Small intestine (tissue), 16 donors: ENCODE measurements at places on chromosomes 3 and 15.

GRCh38 chr3:165196577-165197480, 645 bp upstream of the SLITRK3 start:
- DNase-seq = no peak

- no peak for DNase-seq
Observed at GRCh38 chr3:134320749-134321148, 53.5 kb downstream of the AMOTL2 start.

DNA sequence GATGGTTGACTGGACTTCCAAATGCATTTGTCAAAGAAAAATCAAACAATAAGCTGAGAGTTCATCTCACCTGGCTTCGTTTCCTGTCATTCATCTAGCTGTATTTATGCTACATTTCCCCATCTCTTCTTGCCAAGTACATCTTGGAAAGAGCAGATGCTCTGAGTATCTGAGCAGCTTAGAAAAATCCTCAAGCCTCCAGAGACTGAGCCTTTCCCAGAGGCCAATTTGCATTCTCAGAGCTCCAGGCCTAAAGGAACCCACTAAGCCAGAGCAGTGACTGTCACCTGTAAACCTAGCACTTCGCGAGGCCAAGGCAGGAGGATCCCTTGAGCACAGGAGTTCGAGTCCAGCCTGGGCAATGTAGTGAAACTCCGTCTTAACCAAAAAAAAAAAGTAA, 100.5 kb downstream of the XXYLT1 start:
- DNase-seq = no peak

DNA sequence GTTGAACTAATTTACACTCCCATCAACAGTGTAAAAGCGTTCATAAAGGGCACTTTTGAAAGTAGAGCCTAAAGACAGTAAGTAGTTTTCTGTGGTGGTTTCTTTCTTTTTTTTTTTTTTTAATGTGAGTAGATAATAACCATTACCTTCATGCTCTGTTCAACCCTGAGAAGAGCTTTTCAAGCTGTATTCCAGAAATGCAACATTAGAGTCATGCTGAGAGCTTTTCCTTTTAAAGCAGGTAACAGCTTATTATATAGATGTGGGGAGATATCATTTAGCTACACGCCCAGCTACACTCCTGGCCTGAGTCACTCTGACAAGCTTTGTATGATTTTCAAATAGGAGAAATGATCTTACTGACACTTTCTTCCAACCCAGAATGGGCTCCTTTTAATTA, 96.2 kb upstream of the ARHGEF26 start:
- no peak for DNase-seq

- peak; percentile 78 for DNase-seq
Observed at GRCh38 chr3:71955240-71956068, 170.5 kb upstream of the PROK2 start.

DNA sequence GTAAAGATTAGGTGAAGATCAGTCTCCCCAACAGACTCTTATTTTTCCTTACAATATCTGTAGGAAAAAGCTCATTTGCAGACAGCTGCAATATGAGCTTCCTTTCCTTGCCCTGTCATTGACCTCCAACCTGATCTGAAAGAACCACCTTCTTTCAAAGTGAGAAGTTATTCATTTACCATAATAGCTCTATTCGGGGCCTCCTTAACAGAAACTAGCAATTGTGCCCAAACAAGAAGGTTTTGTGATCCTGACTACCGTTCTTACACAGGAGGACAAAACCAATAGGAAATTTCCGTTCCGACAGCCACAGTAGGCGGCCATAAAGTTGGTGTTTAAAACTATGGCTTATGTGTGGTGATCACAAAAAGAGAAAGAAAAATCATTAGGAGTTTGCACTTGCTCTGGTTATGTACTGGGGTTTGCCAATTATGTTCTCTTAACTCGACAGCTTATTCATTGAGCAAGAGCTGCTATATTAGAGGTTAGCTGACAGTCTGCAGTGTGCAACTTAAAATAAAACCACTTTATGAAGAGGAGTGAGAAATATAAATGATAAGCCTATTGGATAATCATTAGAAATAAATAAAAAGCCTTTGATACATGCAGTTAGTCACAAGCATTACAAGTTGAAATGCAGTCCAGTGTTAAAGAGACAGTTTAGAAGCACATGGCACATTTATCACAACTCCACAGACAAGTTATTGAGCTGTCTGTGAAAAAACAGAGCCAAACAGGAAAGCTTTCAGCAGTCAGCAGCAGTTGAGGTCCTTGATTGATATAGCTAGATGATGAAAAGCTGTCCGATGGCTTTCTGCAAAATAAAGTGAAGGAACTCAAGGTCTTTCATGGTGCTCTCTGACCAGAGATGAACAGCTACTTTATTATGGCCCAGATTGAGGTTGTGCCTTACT, 199.8 kb downstream of the WDR72 start:
- peak; percentile 84 for DNase-seq

GRCh38 chr3:167493244-167493643, 19.4 kb upstream of the SERPINI2 start:
- DNase-seq = no peak

- DNase-seq = peak; percentile 29
Observed at GRCh38 chr3:194379651-194380050, 10.1 kb upstream of the LRRC15 start.

DNA sequence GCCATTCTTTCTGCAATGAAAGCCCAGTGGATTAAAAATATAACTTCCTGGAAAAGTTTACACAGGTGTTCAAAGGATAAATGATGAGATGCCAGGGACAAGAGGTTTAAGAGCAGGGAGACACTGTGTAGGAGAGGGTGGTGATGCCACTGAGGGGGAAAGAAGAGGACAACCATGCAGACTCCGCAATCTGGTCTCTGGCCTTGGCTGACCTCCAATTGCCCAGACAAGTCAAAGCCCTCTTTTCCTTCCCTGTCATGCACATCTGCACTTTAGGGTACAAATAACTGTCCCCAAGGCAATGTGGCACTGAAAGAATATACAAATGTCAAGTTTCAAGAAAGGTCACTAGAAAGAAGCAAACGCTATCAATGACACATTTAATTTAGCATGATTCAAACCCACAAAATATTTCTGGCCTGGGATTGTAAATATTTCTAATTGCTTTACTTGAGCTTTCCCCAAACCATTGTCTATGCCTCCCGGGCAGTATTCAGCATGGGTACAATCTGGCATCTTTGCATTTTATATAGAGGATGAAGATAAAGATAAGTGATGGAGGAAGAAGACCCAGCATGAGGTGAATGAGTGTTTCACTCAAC, 319.4 kb downstream of the PLCL2 start:
- DNase-seq = no peak

- DNase-seq = no peak
Observed at GRCh38 chr3:42503251-42503924, 945 bp downstream of the VIPR1 start.

DNA sequence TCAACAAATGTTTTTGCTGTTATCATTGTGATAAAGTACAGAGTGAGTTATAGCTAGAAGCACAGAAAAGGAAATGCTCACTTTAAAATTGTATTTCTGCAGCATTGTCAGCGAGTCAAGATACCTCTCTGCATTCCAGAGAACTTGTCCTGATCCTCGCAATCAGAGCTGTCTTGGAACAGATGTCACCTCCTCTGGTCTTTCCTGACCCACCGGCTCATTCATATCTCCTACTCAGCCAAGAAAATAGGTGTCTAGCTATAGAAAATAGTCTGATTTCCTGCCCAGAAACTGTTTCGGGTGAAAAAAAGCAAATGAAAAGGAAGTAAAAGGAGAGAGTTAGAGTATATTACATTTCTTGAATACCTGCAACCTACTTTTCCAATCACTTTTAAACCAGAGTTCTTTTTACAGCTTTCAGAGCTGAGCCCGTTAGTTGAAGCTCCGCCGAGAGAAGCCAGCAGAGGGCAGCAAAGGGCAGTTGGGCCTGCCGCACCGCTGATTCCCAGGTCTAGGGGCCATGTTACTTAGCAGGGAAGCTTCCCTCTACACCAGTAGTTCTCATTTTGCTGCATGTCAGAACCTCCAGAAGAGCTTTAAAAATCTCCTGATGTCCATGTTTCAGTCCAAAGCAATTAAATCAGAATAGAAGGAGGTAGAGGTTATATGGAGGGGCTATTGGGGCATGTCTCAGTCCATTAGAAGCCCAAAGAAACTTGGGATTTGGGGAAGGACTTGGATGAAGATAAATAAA, 185.7 kb upstream of the THRB start:
- peak; percentile 74 for DNase-seq

DNA sequence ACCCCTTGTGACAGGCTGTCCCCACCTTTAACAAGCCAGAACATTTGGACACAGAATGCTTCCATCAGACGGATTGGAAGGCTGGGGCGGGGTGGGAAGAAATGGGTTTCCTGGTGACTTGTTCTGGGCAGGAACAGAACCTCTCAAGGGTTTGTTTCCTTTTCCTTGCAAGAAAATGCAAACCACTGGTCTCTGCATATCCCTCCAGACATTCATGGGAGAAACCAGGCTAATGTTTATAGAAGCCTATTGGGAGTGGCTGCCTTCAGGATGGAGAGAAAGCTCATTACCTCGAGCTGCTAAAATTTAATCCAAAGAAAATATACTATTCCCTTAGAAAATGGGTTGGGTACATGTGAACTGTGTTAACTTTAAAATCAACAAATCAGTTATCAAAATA, 21.9 kb downstream of the MINAR1 start:
- no peak for DNase-seq

DNA sequence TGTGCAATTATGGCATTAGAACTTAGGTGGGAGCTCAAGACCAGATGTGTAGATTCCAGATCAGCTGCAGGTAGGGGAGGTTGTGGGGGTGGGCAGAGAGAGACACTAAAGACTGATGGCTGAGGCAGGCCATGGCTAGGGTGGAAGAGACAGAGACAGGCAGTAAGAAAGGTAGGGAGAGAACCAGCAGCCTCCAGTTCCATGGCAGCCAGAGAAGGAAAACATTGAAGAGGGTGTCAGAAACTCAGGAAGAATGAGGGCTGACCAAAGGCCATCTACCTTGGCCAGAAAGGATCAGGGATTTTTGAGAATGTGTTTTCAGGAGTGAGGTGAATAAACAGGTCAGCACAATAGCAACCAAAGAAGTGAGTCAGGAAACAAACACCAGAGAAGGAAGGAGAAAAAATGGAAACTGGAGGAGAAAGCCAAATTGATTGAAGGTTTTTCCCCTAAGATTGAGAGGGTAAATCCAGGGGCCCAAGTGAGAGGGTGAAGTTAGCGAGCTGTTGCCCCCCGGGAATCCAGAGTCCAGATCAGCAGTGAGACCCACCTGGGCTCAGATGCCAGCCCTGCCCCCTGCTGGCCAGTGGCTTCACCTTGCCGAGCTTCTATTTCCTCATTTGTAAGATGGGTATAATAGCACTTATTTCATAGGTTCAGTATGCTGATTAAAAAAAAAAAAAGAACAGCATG, 41.0 kb downstream of the ABHD2 start:
- DNase-seq = peak; percentile 61

GRCh38 chr15:50810128-50810527, 44.6 kb upstream of the SPPL2A start:
- DNase-seq = no peak

DNA sequence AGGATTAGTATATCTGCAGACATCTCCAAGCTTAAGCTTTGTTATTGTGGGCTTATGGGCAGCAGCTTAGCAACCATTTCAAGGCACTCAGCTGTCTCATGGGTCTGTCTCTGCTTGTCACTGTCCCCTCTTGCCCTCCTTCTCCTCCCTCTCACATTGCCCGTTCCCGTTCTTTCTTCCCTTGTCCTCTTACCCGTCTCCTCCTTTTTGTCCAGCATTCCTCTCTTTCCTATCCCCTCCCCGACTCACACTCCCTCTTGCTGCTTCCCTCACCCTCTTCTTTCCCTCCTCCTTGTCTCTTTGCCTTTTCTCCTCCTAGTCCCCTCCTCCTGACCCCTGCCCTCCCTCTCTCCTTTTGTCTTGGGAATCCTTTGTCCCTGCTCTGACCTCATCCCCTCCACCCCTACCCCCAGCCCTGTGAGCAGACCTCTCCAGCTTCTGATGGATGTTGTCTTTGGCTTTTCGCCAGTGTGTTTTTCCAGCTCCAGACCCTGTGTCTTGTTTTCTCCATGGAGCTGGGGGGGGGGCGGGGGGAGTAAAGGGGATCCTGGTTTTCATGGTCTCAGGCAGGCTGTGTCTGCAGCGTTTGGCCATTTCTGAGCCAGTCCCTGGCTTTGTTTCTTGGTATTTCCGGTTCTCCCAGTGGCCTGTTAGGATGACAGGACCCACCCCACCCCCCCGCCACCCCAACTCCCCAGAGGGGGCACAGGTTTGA, 47.9 kb upstream of the TRAK1 start:
- peak; percentile 53 for DNase-seq

GRCh38 chr15:78302579-78303312, 3.3 kb upstream of the SKIC8 start:
- no peak for DNase-seq

DNA sequence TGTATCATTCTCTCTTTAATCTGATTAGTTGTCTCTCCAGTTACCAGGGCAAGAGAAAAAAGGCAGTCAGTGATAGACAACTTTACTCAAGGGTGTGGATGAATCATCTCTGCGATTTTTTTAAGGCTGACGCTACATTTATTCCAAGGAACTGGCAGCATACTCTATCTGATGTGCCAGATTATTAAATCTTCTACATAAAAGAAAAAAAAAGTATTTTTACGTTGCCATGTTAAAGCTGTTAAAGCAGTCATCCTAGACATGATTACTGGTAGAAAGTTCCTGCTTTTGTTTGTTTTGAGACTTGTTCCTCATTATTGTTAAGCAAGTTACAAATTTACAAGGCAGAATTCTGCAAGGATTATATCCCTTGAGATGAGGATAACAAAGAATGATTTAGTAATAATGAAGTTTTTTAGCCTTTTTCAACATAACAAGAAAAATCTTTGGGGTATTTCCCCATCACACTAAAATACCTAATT, 121.7 kb downstream of the CBLB start:
- DNase-seq = no peak

- no peak for DNase-seq
Observed at GRCh38 chr15:26702381-26702780, 70.5 kb downstream of the GABRB3 start.

- no peak for DNase-seq
Observed at GRCh38 chr3:124748560-124749198, 18.4 kb downstream of the UMPS start.

- no peak for DNase-seq
Observed at GRCh38 chr3:22922317-22922716, 280.8 kb upstream of the UBE2E2 start.

GRCh38 chr15:81398456-81398855, 24.4 kb upstream of the TMC3 start:
- no peak for DNase-seq

DNA sequence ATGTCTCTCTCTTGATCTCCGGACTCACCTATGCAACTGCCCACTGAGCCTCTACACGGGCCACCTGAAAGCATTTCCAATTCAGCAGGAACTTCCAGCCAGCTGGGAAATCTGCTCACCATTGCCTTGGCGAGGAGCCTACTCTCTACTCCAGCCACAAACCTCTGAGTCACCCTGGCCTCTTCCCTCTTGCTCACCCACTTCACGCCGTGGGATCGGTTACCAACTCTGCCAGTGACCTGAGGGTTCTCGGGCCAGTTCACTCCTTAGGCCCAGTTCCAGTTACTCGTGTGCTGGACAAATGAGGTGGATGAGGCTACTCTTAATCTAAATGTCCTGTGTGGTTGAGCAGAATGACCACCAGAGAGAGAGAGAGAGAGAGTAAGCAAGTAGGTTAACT, 70.1 kb downstream of the CEMIP start:
- no peak for DNase-seq
